Natural killer cell (primary cell): ENCODE measurements at places on chromosomes 11 and 22.

- DNase-seq = no peak
Measured at GRCh38 chr11:17751558-17751957, 17.0 kb downstream of the KCNC1 start.

- DNase-seq = no peak
Measured at GRCh38 chr11:47668665-47669064, 26.3 kb upstream of the MTCH2 start.

- DNase-seq = no peak
Measured at GRCh38 chr11:16790486-16791190, 52.2 kb downstream of the C11orf58 start.

DNA sequence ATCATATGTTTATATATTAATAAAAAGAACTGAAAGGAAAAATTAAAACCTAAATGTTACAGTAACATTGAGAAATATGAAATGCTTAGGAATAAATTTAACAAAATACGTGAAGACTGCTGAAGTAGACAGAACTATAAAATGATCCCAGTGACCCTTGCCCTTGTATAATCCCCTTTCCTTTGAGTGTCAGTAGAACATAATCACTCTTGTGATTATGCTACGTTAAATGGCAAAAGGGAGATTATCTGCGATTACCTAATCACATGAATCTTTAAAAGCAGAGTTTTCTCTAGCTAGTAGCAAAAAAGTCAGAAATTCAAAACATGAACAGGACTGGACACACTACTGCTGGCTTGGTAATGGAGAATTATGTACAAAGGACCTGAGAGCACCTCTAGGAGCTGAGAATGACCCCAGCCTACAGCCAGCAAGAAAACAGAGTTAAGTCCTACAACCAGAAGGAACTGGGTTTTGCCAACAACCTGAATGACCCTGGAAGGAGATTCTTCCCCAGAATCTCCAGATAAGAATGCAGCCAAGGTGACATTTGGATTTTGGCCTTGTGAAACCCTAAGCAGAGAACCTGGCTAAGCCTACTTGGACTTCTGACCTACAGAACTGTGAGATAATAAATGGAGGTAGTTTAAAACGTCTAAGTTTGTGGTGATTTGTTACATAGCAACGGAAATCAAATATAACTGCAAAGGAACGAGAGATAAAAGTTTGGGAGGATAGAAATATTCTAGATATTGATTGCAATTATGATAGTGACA is 157.2 kb downstream of the ATG16L2 start:
- no peak for DNase-seq

DNA sequence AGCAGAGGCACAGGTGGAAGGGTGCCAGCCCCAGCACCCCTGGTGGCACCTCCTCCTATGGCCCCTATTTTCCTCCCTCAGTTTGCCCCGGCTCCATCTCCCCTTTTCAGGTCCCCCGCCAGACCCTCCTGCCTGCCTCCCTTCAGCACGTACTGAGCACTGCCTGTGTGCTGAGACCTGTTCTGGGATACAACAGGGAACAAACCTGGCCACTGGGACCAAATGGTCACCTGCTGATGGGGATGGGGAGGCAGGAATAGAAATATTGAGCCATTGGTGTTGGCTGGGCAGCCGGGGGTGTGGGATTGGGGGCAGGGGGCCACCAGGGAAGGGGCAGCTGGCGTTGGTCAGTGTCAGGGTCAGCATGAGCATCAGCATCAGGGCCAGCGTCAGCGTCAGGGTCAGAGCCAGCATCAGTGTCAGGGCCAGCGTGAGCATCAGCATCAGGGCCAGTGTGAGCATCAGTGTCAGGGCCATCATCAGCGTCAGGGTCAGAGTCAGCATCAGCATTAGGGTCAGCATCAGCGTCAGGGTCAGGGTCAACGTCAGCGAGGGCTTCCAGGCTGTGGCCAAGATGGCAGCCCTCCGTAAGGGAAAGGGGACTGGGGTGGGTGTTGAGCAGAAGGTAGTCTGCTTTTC is 7.5 kb downstream of the ZNF74 start:
- no peak for DNase-seq

DNA sequence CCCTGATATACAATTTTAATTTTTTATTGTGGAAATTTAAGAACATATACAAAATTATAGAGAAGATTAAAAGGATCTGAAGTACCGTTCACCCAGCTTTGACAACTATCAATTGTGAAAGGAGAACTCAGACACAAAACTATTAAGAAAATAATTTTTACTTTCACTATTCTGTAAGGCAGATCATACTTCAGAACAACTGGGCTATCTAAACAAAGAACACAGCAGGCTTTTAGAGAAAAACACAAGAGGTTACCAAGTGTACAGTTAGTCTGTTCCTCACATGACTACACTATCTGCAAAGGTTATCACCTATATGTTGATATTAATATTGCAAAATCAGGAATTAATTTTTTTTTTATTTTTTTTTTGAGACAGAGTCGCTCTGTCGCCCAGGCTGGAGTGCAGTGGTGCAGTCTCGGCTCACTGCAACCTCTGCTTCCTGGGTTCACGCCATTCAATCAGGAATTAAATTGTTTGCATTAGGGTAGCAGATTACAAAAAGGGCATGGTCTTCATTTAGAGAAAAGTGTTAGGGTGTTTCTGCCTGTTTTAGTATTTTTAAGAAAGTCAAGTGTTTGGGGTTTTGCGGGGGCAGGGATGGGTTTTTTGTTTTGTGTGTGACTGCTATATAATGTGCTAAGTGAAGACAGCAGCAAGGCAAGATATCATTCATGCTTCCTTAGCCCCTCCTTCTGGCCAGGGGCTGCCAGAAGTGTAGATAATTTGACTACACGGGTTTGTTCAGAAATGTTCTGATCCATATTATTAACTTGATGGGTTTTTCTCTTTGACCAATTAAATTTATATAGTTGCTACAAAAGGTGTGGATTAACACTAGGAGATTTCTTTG is 27.6 kb upstream of the SIK2 start:
- DNase-seq = no peak

- DNase-seq = no peak
Measured at GRCh38 chr11:60939855-60940254, 12.1 kb downstream of the SLC15A3 start.

GRCh38 chr11:45857961-45858474 is 10.7 kb downstream of the CRY2 start:
- DNase-seq = no peak

DNA sequence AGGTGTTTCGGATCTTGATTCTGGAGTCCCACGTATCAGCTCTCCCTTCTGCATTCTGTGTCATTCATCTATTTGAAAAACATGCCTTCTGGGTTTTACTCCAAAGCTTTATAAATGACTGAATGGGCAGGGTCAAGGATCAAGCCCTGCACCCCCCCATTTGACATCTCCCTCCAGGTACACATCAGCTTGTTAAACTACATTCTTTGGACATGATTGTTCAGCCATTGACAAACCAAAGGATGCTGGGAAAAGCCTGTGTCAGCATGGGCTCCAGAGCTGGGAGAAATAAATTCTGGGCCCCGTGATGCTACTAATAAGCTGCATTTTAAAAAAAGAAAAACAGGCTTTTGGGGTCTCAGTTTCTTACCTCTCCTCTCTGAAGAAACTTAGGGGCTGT is 103.7 kb downstream of the DSCAML1 start:
- DNase-seq = no peak

- DNase-seq = no peak
Measured at GRCh38 chr22:25318081-25318823, 98.8 kb downstream of the CRYBB2 start.

DNA sequence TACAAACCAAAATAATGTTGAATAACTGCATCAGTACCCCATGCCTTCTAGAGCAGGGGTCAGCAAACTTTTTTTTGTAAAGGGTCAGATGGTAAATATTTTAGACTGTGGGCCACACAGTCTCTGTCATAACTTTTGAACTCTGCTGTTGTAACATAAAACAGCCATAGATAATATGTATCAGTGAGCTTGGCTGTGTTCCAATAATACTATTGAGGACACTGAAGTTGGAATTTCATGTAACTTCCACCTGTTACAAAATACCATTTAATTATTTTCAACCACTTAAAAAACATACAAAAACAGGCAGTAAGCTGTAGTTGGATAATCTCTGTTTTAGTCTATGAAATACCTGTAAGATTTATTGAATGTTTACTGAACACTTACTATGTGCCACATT is 55.2 kb downstream of the PICALM start:
- DNase-seq = no peak

- no peak for DNase-seq
Measured at GRCh38 chr22:40043081-40043480, 48.3 kb downstream of the FAM83F start.

DNA sequence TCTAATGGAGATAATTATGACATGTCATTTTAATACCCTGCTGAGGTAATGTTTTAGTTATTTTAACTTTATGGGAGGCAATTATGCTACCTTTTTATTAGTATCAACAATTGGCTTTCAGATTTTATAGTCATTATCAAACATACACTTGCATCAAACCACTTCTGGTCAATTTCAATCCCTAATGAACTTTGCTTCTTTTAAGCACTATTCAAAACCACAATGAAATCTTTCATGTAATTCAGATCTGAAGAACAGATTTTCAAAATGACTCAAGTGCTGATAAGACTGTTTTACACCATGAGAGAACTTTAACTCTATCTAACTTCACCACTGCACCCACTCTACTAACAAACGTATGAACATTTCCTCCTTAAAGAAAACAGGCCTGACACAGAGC is 25.9 kb upstream of the CCDC34 start:
- DNase-seq = no peak

DNA sequence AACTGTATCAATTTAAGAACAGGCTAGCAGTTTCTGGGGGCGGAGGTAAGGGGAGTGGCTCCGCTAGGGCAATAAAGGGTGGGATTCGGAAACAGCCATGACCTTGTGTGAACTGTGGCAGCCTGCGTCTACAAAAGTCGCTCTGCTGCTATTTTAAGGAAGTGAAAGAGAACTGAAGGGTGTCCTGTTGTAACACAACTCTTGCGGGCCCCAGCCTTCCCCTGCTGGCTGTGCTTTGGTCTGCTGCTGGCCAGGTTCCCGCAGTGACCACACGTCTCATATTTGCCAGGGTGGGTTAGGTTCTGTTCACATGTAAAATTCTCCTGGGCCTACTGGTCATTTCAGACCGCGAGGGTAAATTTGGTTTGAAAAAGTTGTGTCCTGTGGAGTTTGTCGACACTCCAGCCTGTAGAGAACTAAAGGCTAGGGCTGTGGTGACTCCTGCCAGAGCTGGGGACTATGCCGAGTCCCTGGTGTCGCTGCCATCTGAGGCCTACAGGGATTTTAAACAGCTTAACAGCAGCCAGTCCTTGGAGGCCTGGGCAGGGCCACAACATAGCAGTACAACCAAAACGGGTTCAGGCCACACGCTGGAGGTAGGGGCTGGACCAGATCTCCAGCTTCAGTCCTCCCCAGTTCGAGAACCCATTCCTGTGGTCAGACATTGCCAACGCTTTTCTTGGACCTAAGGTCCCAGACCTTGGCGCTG is 1.1 kb upstream of the PPFIBP2 start:
- DNase-seq = peak; percentile 42

GRCh38 chr11:108754901-108755625 is 90.2 kb downstream of the DDX10 start:
- DNase-seq = no peak

- no peak for DNase-seq
Measured at GRCh38 chr11:110497231-110497978, 67.7 kb downstream of the FDX1 start.

GRCh38 chr11:21257461-21257860 is 588.1 kb downstream of the NELL1 start:
- no peak for DNase-seq

DNA sequence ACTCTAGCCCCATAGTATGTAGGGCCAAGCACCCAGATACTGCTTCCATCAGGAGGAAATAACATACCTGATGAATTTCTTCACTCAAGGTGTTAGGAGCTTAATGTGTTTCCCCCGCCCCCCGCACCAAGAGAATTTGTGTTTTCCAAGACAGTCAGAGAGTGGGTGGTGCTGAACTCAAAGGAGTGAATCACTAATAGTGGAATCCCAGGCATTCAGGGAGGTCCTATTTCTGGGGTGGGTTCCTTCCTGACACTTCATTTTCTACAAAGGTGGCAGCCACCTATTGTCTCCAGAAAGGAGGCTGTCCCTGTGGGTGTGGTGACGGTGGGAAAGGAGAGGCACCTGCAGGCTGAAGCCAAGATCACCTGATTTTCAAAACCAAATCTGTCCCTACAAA is 50.8 kb upstream of the ELF5 start:
- no peak for DNase-seq

GRCh38 chr11:37199082-37199481 is 601.0 kb upstream of the RAG2 start:
- no peak for DNase-seq

GRCh38 chr11:130439160-130439519 is 9.3 kb upstream of the ADAMTS15 start:
- peak; percentile 32 for DNase-seq

DNA sequence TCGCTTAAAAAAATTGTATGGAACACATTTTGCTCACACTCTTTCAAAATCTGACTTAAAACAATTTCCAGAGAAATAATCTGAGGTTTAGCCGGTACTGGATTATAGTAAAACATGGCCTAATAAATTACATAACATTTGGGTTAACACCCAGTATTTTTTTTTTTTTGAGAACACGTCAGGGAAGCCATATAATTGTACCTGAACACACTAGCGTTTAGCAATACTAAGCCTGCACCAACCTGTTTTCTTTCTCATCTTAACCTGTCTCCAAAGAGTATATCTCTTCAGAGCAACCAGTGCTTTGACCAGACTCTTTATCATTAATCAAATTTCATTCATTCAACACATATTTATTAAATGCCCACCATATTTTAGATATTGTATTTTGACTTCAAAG is 2.0 kb upstream of the POGLUT3 start:
- DNase-seq = no peak

GRCh38 chr11:70079691-70080090 is 1.6 kb downstream of the ANO1 start:
- DNase-seq = no peak
